NCI-H2081 (cell line): ENCODE measurements at places on chromosomes 1 and 21.

- DNase-seq, result no peak
These were observed 15.9 kb downstream of the BCAN start for GRCh38 chr1:156657741-156658319.

GRCh38 chr1:182350839-182351238 lies 40.8 kb downstream of the GLUL start:
- DNase-seq, result no peak

- DNase-seq, result no peak
These were observed 49.7 kb downstream of the NMNAT2 start for GRCh38 chr1:183368213-183369108.

GRCh38 chr1:51058858-51059257 lies 43.2 kb upstream of the C1orf185 start:
- no peak for DNase-seq

GRCh38 chr1:66405061-66405460 lies 128.9 kb upstream of the SGIP1 start:
- no peak for DNase-seq

- DNase-seq, result no peak
These were observed 34.0 kb downstream of the ACP6 start for GRCh38 chr1:147636314-147636713.

DNA sequence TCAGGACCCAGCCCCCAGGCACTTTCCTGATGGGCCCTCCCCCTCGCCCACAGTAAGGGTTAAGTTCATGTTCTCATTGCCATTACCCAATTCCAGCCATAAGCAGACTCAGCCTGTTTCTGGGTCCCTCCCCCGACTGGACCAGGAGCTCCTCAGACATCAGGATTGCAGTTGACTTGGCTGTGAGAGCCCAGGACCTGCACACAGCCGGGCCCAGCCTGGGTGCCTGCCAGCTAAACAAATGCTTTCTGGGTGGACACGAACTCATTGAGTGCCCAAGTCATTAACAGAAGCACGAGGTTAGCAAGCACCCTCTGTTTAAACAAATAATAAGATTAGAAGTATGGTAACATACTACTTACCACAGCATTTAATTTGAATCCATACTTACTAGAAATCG lies 147.9 kb upstream of the POU3F1 start:
- no peak for DNase-seq

DNA sequence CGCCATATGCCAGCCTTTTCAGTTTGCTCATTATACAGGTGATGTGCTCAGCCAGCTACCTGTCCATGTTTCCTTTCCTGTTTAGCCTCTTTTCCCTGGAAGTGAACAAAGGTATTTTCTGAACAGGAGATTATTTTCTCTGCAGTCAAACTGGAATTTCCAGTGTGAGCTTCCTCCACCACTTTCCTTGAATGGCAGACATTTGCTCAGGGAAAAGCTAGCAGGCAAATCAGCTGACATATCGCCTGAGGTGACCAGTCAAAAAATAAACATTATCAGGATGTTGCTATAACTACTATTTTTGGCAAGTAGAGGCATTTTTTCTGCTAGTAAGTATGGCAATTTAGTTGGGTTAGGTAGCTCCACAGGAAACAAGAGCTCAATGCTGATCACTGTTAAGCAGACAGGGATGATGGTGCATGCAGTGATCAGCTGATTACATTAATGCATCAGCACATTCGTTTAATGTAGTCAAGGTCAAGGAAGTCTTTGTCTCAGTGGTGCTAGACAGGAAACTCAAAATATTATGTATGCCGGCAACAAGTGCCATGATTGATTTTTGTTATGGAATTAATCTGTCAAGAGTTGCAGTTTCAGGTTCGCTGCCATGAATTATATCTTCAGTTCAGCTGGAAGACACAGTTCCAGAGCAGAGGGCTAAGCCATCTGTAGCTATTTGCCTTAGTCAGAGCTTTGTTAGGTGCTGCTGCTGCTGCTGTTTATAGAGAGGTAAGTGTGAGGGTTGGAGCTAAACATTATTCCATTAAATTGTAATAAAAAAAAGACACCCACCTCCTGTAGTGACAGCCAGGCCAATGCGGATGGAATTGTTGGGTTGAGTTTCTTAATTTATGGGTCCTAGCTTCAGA lies 179.7 kb upstream of the ST6GALNAC5 start:
- peak; percentile 6 for DNase-seq

DNA sequence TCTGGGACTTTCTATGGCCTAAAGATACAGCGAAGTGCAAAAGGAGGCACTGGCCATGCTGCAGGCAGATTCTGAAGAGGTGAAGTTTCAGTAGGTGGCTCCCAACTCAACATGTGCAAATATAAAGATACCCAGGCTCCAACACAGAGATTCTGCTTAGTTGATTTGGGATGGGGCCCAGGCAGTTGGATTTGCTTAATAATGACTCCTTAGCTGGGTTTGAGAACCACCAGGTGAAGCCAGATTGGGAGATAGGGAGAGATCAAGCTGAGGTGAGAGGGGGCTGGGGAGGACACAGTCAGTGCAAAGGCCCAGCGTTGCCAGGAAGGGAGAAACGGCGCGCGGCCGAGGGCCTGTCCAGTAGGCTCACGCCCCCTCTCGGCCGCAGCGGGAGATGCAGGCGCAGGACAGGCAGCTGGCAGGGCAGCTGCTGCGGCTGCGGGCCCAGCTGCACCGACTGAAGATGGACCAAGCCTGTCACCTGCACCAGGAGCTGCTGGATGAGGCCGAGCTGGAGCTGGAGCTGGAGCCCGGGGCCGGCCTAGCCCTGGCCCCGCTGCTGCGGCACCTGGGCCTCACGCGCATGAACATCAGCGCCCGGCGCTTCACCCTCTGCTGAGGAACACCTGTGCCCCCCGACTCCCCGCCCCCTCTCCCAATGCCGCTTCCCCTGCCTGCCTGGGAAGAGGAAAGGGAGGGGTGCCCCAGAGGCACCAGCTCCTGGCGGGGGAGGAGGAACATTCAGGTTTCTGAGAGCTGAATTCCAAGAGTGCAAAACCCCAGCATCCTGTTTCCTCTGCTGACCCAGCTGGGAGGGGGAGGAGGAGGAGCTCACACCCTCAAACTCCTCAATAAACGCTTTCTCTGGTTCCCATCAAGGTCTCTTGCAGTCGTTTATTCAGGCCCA lies 1.2 kb downstream of the FAM167B start:
- DNase-seq, result peak; percentile 90

DNA sequence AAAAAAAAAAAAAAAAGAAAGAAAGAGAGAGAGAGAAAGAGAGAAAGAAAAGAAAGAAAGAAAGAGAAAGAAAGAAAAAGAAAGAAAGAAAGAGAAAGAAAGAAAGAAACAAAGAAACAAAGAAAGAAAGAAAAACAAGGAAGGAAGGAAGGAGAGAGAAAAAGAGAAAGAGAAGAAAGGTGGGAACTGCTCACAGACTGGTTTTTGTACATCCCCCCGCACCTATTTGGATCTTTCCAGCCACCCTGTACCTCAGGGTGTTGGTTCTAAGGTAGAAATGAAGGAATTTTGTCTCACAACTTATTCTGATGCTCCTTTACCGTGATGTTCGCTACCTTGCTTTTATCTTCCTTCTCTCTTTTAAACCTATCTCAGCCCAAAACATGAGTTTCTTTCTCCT lies 43.3 kb upstream of the RGS18 start:
- DNase-seq, result no peak
